ENCODE measurements at places on chromosomes 7 and 10.

DNA sequence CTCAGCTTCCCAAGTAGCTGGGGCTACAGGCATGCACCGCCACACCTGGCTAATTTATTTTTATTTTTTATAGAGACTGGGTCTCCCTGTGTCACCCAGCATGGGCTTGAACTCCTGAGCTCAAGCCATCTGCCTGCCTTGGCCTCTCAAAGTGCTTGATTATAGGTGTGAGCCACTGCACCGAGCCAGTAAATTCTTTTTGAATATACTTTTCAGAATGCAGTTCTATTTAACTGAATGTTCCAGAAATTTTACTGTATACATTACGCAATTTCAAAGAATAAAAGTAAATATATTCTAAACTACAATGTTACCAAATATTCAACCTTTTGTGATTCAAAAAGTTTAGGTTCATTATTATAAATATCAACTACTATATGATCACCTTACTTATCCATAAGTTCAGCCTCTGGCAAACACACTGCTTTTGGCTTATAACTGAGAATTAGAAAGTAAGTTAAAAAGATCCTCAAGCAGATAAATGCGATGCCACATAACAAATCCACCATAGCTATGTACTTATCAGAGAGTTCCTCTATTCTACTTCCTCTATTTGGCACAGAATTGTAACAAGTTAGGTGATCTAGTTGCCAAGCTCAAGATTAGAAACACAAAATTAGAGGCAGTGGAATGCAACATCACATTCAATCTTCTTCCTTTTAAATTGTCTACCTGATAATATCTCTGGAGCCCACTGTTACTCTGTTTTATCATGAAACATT is 118.2 kb downstream of the ANK3 start:
- no peak for DNase-seq

GRCh38 chr10:77114181-77114821 is 523.3 kb downstream of the KCNMA1 start:
- DNase-seq = no peak

GRCh38 chr10:59654007-59654406 is 55.6 kb downstream of the SLC16A9 start:
- no peak for DNase-seq

DNA sequence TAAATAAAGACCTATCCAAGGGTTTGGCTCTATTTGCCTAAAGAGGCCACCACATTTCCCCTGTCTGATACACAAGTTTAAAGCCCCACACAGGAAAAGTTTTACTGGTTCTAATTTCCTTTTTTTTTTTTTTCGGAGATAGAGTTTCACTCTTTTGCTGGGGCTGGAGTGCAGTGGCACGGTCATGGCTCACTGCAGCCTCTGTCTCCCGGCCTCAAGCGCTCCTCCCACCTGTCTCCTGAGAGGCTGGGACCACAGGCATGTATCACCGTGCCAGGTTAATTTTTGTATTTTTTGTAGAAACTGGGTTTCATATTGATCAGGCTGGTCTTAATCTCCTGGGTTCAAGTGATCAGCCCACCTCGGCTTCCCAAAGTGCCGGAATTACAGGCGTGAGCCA is 53.3 kb upstream of the ASAH2 start:
- DNase-seq = no peak

DNA sequence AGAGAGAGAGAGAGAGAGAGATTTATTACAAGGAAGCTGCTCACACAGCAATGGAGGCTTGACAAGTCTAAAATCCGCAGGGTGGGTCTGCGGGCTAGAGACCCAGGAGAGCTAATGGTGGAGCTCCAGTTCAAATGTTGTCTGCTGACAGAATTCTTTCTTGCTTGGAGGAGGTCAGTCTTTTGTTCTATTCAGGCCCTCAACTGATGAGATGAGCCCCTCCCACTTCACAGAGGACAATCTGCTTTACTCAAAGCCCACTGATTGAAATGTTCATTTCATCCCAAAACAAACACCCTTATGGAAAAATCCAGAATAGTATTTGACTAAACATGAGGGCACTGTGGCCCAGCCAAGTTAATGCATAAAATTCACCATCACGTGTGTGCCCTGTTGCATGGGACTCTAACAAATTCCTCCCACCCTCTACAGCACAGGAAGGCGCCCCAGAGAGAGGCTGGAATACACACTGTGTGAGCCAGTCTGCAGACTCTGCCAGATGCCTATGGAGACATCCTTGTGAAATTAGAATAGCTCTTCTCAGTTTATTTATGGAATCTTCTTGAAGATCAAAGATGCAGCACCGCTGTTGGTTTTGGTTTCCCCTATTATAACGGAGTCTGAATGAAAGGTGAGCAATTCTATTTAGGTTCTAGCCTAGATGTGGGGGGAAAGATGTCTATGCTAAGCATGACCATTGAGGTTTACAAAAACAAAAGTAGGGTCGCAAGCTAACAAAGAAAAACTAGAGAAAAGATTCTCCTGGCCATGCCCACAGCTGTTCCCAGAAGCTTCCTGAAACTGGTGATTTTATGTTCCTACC is 123.0 kb upstream of the SFMBT2 start:
- no peak for DNase-seq

DNA sequence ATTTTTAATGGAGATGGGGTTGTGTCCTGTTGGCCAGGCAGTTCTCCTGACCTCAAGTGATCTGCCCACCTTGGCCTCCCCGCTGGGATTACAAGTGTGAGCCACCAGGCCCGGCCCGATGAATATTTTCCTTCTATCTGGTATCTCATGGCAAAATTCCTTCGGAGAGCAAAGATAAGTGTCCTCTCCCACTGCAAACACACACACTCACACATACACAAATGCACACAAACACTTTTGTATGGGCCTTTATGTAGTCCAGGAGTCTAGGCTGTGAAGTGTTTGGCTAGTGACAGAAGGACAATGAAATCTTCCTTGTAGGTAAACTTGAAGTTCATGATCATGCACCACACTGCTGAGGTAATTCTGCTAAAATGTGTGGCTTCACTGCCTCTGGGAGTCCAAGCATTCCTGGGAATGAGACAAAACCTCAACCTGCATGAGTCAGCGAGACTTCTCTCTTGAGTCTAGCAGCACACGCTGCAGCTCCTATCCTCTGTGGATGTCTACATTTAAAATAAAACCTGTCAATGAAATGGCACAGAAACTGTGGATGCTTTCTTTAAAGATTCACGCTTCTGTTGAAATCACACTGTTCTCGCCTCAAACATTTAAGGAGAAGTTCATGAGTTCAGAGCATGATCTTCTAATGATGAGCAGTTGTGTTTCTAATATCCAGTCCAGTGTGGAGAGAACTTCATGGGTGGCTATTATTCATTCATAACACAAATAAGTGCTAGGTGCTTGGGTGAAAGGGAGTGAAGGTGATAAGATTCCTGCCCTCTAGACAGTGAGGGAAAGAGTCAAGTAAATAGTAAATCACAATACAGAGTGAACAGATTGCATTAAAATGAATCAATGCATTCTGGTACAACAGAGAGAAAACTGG is 96.5 kb downstream of the NRP1 start:
- no peak for DNase-seq

DNA sequence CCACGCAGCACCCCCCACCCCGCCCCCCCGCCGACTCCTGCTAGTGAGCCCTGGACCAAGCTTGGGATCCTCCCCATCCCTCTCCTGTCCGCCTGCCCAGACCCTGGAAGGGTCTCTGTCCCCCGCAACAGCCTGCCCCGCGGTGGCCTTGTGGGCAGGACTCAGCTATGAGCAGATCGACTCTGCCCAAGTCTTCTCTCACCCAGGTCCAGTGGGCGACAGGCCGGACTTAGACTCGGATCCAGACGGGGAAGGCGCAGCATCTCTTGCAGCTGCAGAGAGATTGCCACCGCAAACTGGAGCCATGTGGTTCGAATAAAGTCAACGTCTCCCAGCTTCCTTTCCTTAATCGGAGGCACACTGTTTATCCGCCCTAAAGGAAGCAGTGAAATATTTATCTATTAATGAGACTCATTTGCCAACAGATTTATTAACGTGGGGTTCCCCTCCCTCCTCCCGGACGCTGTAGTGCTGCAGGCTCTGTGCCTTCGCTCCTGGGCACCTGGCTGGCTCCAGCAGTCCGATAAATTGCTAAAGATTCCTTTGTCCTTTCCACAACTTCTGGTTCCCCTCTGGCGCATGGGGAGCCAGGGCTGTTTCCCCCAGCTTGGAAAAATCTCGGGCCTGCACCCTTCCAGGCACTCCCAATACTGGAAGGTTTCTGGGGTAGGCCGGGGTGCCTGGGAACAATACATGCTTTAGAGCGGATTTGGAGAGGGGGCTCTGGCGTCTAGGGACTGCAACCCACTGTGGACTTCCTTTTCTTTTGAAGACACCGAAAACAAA is 634 bp upstream of the HOXA7 start:
- no peak for DNase-seq
